Endothelial cell of umbilical vein (primary cell): ENCODE measurements at places on chromosomes 4 and X. TPM values are rescaled to one million over a fixed set of nuclear protein-coding genes. Genes with fewer than 3 reads are reported as not detected.

SMS gene
- 173 and 177 TPM in 2 replicates for total RNA-seq

DHRSX gene
- 27.1 and 29.3 TPM in 2 replicates for total RNA-seq

MSX1 gene
- total RNA-seq, result 4.1 and 5.0 TPM in 2 replicates

FOXO4 gene
- 10.6 and 11.0 TPM in 2 replicates for total RNA-seq

F8A3 gene
- total RNA-seq, result 9.7 TPM in 1 of 2 replicates, not detected in the other

GAGE12C gene
- total RNA-seq, result not detected in 2 replicates

FGF16 gene
- 3.1 and 5.1 TPM in 2 replicates for total RNA-seq

FAM149A gene
- total RNA-seq, result 0.20 and 0.51 TPM in 2 replicates

GRCh38 chrX:65589304-65589703 is 54.7 kb upstream of the LAS1L start:
- no peak for DNase-seq

DNA sequence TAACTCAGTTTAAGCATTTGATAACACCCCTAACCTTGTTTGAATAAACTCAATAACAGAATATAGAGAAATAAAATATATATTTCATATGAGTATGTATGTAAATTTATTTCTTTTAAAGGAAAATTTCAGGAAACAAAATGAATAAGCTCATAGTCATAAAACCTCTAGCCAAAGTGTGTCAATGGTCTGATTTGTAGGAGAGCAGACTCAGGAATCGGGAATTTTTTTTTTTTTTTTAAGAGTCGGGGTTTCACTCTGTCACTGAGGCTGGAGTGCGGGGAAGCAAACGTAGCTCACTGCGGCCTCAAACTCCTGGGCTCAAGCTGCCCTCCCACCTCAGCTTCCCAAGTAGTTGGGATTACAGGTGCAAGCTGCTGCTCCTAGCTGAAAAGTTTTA is 2.4 kb downstream of the PKD2 start:
- DNase-seq, result peak; percentile 4

GRCh38 chr4:25925486-25926201 is 11.6 kb downstream of the SMIM20 start:
- peak; percentile 29 for DNase-seq

GRCh38 chr4:172514011-172514410 is 654.6 kb upstream of the GALNT7 start:
- no peak for DNase-seq

- DNase-seq, result no peak
Measured at GRCh38 chr4:15521442-15522039, 51.9 kb downstream of the CC2D2A start.

GRCh38 chr4:22019676-22020075 is 71.1 kb upstream of the KCNIP4 start:
- DNase-seq, result no peak

- peak; percentile 89 for DNase-seq
Measured at GRCh38 chr4:67934628-67935027, 28.7 kb downstream of the TMPRSS11A start.

DNA sequence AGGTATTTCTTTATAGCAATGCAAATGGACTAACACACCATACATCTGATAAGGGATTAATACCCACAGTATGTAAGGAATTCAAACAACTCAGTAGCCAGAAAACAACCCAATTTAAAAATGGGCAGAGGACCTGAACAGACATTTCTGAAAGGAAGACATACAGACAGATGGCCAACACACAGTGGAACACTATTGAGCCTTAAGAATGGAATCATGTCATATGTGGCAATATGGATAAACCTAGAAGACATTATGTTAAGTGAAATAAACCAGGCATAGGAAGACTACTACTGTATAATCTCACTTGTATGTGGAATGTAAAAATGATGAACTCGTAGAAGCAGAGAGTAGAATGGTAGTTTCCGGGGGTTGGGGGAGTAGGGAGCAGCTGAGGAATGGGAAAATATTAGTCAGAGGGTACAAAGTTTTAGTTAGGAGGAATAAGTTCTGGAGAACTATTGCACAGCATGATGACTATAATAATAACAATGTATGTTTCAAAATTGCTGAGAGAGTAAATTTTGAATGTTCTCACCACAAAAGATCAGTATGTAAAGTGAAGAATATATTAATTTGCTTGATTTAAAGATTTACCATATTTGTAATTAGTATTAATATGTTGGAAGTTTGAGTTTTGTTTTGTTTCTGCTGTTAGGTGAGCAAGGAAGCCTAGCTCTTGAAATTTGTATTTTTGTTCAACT is 25.2 kb downstream of the WDR44 start:
- DNase-seq, result no peak

- DNase-seq, result no peak
Measured at GRCh38 chr4:3771164-3771809, 5.1 kb downstream of the ADRA2C start.

DNA sequence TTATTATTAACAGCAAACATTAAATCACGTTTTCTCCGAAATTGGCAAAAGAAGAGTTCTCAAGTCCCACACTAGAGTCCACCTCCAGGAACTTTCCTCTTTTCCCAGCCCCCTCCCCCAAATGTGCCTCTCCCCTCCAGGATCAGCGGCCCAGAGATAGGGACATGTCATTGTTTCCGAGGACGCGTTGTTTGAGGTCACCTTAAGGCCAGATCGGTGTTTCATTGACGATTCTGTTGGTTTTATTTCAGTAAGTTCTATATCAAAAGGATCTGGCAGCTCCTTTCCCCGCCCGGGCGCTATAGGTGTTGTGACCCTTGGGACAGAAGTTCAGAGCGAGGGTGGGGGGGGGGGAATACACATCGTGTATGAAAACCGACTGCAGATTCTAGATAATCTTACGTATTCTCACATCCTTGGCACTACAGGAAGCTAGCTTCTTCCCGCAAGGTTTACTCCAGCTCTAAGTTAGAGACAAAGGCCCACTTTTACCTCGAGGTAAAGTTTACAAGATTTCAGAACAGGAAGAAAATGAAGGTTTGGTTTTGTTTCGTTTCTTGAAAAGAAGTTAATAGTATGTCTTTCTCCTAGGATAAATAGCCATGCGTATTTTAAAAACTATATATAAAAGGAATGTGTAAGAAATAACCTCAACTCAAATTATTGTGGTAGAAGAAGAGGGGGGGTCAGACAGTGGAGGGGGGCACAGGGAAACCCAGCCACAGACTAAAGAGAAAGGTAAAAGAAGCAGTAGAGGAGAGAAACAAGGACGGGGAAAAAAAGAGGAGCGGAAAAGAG is 739 bp upstream of the MSX1 start:
- DNase-seq, result no peak

GRCh38 chr4:173288698-173289352 is 45.3 kb downstream of the HMGB2 start:
- DNase-seq, result no peak

GRCh38 chr4:83548151-83548905 is 12.4 kb downstream of the GPAT3 start:
- peak; percentile 88 for DNase-seq

DNA sequence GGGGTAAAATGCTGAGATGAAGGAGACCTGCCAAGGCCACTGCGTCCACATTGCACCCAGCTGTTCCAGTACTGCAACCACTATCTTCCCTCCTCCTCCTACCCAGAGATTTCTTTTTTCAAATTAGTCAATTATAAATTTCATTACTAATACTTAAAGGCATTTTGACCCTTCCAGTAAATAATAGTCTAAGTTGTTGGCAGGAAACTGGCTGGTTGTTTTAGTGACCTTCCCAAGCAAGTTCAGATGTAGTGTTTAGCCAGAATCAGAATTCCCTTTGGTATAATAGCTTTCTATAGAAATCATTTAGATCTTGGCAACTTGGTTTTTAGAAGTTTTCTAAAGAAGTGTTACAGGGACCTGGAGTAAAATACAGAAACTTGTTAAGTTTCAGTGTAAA is 66.0 kb downstream of the AASDH start:
- peak; percentile 36 for DNase-seq

DNA sequence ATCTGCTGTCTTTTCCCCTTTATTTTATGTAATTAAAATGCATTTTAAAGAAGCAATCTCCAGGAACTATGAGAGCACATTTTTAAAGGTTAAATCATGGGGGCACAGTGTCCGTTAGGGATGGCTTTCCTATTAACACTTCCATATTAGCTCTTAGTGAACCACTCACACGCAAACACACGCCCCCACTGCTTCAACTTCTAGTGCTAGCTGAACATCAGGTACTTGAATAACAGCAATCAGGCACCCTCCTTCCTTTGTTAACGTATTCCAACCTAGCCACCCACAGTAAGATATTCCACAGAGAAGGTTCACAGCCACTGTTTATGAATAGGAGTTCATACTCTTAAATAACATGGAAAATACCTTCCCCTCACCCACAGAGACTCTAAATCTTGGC is 9.3 kb downstream of the TMEM255A start:
- no peak for DNase-seq

DNA sequence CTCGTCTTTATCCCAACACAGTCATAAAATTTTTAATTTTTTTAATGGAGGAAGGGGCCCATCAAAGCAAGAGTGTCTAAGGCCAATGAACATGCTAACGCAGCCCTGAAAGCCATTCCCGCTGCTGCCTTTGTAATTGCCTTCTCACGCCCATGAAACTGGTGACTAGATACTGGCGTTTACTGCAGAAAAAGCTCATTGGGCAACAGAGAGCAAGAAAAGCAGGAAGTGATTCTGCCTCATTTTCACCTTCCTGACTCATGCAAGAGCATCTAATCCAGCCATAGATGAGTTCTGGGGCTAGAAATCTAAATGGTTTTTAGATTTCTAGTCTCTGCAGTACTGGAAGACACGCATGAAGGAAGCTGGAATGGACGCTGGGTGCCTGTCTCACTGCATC is 72.5 kb downstream of the ANXA3 start:
- no peak for DNase-seq

DNA sequence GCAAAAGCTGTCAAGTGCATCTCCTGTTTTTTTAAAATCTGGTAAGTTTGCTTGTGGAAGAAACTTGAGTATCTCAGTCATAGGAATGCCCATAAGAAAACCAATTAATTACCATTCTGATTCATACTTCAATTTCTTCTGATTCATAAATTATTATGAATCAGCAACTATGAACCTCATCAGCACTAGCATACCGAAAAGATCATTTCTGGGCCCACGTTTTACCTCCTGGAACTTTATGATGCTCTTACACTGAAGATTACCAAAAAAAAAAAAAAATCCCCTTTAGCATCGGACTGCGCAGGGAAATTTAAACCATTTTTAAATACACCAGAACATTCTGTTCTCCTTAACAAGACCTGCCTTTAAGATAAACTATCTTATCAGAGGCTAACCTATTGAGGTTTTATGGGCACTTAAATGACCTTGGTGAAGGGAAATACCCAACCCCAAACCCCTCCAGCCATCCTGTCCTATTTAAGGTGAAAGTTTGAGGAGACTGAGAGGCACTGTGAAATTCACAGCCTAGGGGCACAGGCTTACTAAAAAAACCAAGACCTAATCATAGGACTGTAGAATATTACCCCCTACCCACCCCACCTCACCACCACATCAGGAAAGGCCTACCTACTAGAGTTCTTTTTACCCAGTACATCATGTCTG is 38.2 kb upstream of the ABCG2 start:
- DNase-seq, result no peak

- no peak for DNase-seq
Measured at GRCh38 chrX:107646735-107647134, 18.4 kb downstream of the PRPS1 start.

- no peak for DNase-seq
Measured at GRCh38 chrX:134020910-134021309, 35.5 kb upstream of the GPC3 start.

- peak; percentile 6 for DNase-seq
Measured at GRCh38 chr4:13892739-13893105, 265.2 kb upstream of the BOD1L1 start.

- DNase-seq, result no peak
Measured at GRCh38 chrX:93791304-93791703, 117.3 kb downstream of the FAM133A start.
